Tibial nerve (tissue), 4 donors: ENCODE measurements at places on chromosomes 16 and 17.

GRCh38 chr16:73093146-73094144 lies 45.5 kb upstream of the ZFHX3 start:
- DNase-seq = no peak

DNA sequence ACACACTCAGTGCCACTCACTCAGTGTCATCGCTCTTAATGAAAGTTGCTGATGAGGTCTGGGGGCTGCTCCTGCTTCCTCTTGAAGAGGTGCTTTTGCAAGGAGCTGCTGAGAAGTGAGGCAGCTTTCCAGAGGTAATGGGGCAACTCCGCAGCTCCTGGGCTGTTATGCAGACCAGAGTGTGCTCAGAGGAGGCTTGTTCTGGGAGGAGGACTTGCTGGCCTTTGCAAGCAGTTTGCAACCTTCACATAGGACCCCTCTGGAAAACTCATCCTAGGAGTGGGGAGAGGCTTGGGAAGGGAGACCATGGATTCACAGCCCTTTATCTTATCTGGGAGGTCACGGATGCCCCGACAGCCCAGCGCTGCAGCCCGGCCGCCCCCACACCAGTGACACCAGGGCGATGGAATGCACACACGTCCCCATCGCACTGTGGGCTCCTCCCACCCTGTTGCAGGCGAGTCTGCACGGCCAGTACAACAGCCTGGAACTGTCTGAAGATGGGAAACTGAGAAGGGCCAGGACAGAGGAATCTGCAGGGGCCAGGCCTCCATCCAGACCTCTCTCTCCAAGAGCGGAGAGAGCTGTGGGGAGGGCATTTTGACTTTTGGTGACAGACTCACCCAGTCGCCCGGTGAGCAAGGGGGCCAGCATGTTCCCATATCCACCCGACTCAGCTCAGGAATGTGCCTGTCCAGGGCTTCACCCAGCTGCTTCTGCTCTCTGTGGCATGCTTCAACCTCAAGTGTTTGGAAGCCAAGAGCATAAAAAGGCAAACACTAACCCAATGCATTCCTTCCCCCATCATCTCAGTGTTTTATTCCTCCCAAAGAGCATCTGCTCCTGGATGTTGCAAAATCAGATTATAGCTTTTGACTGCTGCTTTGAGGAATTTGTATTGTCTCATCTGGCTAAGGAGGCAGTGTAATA lies 78.6 kb upstream of the ZNF469 start:
- no peak for DNase-seq

- no peak for DNase-seq
Measured at GRCh38 chr17:42530952-42531454, 5.0 kb upstream of the NAGLU start.

GRCh38 chr16:49017501-49017900 lies 264.1 kb downstream of the CBLN1 start:
- DNase-seq = no peak

DNA sequence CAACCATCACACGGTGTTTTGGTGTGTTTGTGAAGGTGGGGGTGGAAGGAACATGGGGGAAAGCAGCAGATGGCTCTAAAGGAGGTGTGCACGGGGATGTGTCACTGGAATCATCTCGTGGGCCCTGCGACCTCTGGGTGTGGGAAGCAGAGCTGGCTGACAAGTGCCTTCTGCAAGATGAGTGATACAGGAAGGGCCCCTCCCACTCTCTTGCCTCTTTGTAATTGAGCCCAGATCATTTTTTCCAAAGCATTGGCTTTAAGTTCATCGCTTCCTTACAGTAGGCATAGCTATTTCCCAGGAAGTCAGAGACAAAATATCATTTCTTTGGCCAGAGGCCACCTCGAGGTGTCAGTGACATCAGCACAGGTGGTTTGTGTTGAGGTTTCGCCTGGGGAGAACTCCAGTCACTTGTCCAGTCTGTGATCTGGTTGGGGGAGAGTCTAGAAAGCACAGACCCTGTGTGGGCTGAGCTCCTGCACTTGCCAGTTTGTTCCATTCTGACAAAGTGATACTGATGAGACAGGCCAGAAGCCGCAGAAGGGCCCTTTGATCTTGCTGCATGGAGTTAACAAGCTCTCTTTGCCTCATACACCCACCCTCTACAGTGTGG lies 20.6 kb upstream of the SNTB2 start:
- DNase-seq = no peak

- no peak for DNase-seq
Measured at GRCh38 chr16:65316808-65317207, 194.9 kb upstream of the CDH11 start.

DNA sequence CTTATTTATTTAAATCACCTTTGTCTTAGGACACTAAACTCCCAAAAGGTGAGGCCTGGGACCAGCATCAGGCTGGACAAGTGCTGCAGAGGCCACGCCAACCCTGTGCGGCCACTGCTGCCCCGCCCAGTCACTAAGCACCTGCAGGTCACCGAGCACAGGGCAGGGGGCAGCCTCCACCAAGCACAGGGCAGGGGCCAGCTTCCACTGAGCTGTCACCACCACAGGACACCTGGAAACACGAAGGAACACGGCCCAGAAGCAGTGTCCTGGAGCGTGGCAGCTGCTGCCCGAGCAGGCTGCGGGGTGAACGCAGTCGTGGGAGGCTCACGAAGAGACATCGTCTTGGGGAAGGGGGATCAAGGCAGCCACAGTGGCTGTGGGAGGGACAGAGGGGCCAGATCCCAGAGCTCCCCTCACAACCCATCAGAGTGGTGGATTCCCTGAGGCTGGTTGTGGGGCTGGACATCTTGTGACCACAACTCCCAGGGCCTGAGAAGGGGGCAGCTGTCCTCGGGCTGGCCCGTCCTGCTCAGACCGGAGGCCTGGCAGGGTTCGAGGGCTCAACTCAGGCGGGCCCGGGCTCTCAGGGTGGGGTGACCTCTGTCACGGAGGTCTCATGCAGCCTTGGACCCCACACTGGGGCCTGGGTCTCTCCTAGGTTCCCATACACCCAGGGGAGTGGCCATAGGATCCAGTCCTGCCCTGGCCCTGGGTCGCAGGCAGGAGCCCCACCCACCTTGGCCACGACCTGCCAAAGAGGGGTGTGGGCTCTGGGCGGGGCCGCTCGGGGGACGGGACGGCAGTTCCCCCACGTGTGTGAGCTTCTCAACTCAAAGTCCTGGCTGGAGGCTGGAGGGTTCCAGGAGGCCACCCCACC lies 18.7 kb downstream of the RAB40B start:
- no peak for DNase-seq

DNA sequence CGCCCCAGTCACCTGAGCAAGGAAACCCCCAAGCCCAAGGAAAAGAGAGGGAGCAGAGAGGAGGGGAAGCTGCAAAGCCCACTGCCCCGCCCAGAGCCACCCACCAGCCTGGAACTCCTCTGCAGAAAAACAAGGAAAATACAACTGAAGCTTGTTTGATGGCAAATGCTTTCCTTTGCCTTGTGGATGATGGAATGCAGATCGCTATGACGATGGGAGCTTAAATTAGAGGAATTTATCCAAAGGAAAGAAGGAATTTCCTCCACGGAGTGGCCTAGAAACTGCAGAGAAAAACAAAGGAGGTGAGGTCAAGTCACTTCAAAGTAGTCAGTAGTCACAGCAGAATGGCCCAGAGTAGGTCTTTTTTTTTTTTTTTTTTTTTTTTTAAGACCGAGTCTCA lies 31.5 kb upstream of the ASGR2 start:
- no peak for DNase-seq

DNA sequence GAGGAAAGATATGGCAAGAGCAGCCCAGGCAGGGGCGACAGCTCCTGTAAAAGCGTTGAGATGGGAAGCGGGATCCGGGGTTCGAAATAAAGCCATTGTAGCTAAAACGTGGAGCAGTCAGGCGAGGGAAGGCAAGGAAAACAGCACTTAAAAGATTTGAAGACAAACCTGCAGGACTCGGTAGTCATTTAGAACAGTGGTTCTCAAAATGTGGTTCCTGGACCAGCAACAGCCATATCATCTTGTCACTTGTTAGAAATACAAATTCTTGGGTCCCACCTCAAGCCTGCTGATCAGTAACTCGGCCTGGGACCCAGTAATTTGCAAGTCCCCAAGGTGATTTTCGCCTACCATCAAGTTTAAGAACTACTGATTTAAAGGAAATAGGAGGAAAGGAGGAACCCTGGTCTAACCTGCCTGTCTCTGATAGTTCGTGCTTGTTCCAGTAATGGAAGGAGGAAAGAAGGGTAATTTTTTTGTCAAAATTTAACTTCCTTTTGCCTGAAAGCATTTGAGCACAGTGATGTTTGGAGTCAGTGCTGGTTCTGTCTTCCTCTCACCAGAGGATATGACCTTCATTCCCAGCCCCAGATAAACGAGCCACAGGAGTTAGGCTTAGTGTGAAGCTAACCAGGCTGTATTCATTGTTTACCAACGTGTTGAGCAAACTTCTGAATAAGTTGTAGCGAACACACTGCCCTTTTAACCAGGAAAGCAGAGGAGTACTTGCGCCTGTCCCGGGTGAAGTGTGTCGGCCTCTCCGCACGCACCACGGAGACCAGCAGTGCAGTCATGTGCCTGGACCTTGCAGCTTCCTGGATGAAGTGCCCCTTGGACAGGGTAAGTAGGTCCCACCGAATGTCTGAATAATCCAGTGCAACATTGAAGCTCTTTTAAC lies 1.1 kb downstream of the ORC6 start:
- DNase-seq = no peak

DNA sequence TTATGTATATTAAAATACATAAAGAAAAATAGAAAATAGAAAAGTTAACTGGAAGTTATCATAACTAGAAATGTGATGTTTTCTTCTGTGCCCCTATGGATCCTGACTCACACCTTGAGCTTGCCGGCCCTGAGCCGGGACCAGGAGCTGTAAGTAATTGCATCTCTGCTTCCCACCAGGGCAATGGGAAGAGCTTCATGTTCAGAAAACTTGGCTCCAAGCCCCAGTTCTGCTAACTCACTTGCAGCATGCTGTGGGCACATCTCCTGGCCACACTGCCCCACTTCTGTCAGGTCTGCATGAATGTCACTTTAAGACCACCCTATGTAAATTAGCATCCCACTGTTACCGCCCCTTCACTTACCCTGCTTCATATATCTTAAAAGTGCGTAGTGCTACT lies 37.2 kb downstream of the GNAO1 start:
- no peak for DNase-seq

DNA sequence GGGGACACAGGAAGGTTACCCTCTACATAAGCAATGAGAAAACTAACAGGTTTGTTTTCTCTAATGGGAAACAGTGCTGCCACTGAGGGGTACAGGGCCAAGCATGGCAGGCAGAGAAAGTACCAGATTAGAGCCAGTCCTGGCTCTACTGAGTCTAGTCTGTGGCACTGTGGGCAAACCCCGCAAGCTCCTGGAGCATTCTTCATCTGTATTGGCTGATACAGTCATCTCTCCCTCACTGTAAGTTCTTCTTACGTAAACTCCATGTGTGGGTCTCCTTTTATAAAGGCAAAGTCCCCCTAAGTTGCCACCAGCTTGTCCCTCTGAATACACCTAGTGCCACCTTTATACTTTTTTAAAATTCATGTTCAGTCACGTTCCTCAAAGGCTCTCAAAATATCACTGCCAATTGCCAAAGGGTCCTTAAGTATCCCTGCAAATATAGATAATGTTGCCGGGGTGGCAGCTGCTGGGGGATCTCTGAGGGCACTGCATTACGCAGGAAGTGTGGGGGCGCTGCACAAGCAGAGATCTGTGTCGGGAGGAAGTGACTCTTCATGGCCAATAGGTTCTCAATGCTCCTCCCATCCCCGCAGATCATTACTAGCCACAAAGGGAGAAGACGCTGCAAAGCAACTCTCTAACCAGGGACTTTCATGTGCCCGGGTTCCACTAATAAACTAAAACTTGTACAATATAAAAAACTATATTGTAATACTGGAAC lies 18.8 kb downstream of the XPO6 start:
- no peak for DNase-seq

GRCh38 chr16:3971261-3971660 lies 90.7 kb upstream of the CREBBP start:
- DNase-seq = no peak

GRCh38 chr17:50046179-50046578 lies 9.7 kb upstream of the ITGA3 start:
- DNase-seq = no peak

GRCh38 chr16:50863644-50864144 lies 121.8 kb downstream of the CYLD start:
- DNase-seq = peak; percentile 2

DNA sequence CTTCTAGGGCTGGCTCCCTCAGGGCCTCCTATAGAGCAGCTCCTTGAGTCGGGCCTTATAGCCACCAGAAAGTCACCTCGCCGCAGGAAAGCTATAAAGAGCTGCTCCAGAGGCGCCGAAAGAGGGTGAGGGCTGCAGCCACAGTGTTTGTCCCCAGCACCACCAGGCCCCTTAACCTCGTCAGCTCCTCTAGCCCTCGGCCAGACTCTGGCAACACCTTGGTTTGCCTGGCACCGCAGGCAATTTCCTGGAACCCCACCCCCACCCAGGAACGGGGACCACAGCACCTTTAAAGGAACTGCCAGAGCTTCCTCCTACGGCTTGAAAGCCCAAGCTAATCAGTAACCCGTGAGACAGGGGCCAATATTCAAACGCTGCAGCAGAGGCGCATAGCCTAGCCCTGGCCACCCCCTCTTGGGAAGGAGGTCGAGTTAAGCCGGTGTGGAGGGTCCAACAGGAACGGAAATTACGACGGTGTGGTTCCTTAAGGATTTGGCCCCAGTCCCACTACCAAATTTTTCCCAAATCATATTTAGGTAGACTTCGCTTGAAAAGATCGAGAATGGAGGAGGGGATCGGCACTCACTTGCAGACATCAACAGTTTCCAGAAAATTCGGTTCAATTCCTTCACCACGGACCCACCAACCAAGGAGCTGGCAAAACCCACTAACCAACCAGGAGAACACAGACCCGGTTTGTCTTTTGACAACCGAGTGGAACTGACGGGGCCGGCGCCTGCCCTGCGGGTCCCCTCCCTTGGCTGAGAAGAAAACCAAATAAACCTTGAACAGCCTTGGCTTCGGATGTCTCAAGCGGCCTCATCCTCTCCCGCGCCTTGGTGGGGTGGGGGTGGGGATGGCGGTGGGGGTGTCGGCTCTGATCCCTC lies 3.0 kb downstream of the HOXB6 start:
- no peak for DNase-seq
